ENCODE measurements at places on chromosomes 7 and 10. TPM values are rescaled to one million over a fixed set of nuclear protein-coding genes. Genes with fewer than 3 reads are reported as not detected.

The MBL2 gene
- total RNA-seq = not detected

DNA sequence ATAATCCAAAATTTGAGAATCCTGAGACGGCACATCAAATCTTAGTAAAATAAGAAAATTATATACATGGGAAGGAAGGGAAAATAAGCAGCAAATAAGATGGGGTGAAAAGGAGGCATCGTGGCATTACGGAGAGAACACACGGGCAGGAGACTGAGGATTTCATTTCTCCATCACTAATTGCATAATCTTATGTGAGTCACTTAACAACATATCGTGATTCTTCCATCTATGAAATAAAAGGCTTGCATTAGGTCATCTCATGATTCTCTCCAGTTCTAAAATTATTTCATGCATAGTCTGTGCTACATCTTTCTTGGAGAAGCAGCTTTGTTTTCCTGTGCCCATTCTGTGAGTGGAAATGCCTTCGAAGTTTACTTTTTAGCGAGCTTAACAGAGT lies 288.7 kb downstream of the LRMDA start:
- no peak for DNase-seq

GRCh38 chr10:77021966-77022490 lies 615.6 kb downstream of the KCNMA1 start:
- no peak for DNase-seq

The COBL gene
- total RNA-seq = not detected

DNA sequence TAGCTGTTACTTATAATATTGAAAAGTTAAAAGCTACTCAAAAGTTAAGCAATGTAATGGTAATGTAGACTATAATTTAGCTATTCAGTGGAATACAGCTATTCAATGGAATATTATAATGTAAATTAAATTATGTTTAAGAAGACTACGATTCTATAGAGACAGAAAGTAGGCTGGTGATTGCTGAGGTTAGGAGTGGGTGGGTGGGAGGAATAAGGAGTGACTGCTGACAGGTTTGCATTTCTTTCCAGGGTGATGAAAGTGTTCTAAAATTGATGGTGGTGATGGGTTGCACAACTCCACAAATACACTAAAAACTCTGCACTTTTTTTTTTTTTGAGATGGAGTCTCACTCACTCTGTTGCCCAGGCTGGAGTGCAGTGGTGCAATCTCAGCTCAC lies 21.4 kb downstream of the DENND2A start:
- no peak for DNase-seq

DNA sequence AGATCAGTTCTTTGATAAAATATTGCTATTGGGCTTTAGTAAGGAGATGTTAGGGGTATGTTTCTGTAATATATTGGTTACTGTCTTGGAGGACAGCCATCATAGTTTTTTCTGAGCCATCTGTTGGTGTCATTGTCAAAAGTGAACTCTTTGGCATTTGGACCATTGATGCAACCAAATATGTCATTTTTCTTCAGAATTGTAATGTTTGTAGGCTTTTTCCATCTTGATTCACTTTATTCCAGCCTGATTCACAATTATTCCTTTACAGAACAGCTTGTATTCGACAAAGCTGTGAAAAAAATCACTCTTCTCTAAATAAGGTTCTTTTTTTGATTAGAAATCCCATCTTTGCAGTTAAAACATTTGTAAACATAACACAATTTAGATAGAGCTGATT lies 37.4 kb downstream of the SMNDC1 start:
- DNase-seq = no peak

- no peak for DNase-seq
These were observed 38.3 kb downstream of the CFAP58 start for GRCh38 chr10:104391969-104392296.

The EIF5AL1 gene
- total RNA-seq = 0.59 TPM

DNA sequence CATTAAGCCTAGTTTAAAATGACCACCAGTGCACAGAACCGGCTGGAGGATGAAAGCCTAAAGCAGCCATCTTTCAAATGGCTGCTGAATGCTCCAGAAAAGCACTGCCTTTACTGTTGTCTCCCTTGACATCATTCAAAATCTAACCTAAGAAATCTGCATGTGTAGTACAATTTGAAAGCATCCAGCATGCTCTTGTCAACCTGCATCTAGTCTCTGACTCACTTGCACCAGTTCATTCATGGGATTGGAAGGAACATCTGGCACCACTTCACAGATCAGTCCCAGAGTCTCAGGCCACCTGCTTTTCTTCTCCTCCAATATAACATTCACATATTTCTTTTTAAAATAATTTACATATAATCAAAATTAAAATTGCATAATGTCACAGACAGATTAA lies 76.2 kb downstream of the RNF133 start:
- DNase-seq = no peak

The TRIL gene
- total RNA-seq = 0.08 TPM

The RBM20 gene
- total RNA-seq = not detected

- DNase-seq = no peak
These were observed 43.0 kb downstream of the HERC4 start for GRCh38 chr10:68032113-68032512.
